ENCODE measurements at places on chromosomes 13 and 19. TPM values are rescaled to one million over a fixed set of nuclear protein-coding genes. Genes with fewer than 3 reads are reported as not detected.
A peak's percentile ranks its signal among the peaks of the same experiment; 100 is the strongest.

UFM1 gene
- 65.9 TPM for total RNA-seq

LMTK3 gene
- total RNA-seq = 4.2 TPM

NLRP5 gene
- not detected for total RNA-seq

SUPT5H gene
- total RNA-seq = 82.0 TPM

PGLYRP1 gene
- not detected for total RNA-seq

LRRC4B gene
- 10.5 TPM for total RNA-seq

ZNF850 gene
- total RNA-seq = 1.6 TPM

IL12RB1 gene
- not detected for total RNA-seq

GRCh38 chr19:12749938-12750521 is 1.6 kb upstream of the BEST2 start:
- no peak for DNase-seq

DNA sequence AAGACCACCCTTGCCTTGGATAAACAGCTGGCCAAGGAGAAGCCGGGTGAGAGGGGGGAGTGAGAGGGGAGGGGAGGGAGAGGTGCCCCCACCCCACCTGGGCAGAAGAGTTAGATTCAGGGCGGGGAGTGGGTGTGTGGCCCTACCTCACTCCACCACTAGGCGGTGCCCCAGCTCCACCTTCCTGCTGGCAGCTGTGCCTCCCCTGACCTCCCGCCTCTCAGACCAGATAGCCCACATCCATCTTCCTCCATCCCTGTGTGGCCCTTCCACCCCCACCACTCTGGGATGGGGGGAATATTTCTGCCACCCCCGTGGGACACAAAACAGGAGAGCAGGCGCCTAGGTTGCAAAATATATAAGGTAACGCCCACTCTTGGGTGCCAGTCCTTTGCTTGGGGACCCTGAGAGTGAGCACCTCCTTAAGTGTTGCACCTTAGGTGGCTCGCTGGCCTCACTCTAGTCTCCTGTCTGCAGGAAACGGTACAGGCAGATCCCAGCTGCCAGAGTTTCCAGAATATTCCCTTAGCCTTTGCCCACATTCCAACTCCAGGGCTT is 13.8 kb upstream of the EHD2 start:
- peak; percentile 61 for DNase-seq

DNA sequence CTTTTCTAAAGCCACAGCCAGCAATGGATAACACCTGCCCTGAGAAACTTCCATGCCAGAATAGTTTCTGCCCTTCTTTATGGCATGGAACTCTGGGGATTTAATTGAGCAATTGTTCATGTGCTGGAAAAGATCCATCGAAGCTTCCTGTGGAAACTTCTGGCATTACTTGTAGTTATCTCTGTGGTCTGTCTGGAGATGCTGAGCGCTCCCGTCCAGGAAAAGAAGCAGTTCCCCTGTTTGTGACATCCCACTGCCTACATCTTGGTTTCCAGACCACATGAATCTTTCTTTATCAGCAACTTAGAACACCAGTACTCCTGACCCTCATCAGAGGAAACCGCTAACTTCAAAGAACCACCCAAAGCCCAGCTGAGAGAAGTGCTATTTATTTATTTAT is 24.6 kb downstream of the FLT1 start:
- DNase-seq = no peak

- DNase-seq = no peak
Measured at GRCh38 chr13:114227528-114227927, 7.2 kb upstream of the CDC16 start.

DNA sequence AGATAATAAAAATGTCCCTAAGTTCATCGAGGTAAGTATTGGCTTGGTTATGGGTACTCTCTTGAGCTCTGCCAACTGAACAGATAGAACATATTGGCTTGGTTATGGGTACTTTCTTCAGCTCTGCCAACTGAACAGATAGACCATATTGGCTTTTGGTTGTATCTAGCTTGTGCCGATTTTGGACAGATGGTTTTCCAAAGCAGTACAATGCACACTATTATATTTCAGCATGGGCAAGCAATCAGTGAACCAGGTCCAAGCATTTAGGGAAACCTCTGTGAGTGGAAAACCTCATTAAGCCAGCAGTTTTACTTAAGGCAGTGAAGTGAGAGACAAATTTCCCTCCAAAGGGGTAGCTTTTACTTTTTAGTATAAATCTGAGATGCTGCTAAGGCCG is 1440.5 kb upstream of the SPRY2 start:
- no peak for DNase-seq

DNA sequence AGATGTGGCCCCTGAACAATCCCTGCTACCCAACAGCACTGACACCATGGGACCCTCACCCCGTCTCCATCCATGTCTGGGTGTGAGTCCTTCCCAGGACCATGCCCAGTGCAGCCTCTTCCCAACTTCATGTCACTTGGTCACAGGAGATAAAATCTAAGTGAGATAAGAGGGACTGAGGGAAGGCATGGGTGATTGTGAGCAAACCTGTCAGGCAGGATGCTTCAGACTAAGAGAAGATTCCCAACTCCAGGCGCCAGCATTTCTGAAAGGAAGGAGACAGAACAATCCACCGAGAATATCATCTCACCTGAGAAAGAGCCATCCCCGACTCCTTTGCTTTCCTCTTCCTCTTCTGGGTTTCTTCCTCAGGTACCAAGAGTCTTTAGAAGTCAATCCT is 7.5 kb downstream of the ZNF320 start:
- no peak for DNase-seq

DNA sequence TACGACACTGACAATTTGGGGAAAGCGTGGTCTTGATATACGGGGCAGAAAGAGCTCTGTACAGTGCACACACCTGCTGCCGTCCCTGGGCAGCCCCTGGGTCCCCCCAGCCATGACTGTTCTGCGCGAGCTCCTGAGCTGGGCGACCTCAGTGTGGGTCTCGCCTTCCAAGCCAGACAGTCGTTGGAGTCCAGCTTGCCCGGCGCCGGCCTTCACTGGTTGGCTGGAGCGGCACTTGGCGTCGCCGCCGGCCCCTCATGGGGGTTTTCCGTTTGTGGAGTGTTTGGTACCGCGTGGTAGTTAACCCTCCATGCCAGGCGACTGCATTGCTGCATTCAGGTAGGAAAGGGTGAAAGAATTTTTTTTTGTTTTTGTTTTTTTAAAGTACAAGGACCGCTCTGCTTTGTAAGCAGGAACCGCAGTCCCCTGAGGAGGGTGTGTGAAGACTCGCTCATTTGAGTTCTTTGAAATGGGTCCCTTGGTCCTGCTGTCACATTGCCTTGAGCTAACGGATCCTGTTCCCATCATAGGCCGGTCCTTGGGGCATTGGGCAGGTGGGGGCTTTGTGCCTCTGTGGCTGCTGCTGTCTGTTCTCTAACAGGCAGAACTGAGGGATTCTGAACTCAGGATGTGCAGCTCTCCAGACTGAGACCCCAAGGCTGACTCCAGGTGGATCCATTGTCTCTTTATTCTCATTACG is 10.8 kb upstream of the RPS15 start:
- no peak for DNase-seq

GRCh38 chr13:108940121-108940520 is 310.7 kb downstream of the MYO16 start:
- no peak for DNase-seq

DNA sequence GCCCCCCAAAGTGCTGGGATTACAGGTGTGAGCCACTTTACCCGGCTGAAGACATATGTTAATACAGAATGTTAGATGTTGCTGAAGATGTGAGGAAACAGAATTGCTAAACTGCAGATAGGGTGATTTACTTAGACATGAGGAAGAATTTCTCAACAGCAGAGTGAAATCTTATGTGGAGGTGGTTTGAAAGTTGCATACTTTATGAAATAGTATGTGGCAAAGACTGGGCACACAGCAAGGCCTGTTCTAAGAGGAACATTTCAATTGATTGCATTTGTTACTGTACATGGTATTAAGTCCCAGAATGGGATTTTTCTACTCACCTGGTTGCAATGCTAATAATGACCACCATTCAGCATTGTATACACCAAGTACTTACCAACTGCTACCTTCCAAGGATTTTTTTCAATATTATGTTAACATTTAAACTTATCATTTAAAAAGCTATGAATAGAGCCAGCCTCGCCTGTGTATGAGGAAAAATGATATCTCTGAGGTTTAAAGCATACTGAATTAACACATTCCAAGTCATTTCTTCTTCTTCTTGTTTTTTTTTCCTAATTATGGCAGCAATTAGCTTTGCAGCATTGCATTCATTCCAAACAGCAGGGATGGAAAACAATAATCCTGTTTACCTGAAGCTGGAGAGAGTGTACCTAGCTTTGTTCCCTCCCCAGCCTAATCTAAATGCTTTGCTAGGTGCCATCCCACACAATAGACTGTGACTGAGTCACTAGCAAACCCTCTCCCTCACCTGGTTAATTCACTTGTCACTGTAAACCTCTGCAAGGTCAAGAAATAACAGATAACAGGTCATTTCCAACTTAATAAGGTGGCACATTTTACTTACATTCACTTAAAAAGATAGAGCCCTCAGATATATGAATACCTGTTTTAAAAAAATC is 19.4 kb upstream of the KLF5 start:
- no peak for DNase-seq

DNA sequence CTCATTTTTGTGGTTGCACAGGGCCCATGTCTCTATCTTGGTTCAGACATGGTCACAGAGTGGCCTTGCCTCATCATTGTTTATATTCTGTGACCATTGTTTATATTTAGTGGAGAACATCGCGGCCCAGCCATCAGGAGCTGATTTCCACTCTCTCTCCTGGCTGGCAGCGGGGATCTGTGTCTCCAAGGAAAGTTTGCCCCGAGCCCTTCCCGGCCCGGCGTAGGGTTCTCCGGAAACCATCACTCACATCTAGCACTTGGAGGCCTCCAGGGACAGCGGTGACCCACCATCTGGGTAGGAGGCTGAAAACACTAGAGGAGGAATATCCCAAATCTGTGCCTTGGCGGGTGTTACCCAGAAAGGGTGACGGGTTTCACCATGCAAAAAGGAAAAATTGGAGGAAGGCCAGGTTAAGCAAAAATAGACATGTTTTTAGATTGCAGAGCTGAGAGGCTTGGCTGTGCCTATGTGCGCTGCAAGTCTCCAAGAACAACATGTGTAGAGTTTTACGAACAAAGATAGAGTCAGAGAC is 726 bp upstream of the ZNF358 start:
- DNase-seq = no peak

DNA sequence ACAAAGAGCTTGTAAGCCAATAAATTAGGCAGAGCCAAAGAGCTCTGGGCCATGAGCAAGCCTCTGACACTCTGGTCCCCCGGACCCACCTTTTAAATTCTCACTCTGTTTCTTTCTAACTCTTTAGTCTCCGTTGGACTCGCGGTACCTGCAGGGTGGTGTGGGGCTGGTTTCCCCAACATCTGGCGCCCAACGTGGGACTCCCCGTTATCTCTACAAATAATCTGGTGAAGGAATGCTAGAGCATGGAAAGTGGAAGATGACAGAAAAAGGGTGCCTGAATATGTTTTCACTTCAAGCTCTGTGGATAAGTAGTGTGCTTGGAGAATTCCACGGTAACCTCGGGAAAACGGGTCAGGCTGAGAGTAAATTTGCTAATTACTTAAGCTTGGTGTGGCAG is 36.5 kb upstream of the CYP2B6 start:
- DNase-seq = no peak

DNA sequence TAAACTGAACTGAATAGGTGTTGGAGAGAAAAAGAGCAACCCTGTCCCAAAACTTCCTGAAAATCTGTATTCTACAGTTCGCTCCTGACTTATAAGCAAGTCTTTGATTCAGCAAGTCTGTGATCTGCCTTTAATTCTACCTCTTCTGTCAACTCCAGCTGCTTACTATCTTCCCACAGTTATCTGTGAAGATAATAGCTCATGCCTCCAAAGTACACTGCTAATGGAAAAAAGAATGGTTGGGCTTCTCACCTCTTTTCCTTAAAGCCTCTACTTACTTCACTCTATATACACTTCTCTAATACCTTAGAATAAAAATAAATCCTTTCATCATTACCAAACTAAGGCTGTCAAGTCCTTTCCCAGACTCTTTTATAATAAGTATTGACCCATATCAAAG is 391.5 kb upstream of the MIR17HG start:
- no peak for DNase-seq

DNA sequence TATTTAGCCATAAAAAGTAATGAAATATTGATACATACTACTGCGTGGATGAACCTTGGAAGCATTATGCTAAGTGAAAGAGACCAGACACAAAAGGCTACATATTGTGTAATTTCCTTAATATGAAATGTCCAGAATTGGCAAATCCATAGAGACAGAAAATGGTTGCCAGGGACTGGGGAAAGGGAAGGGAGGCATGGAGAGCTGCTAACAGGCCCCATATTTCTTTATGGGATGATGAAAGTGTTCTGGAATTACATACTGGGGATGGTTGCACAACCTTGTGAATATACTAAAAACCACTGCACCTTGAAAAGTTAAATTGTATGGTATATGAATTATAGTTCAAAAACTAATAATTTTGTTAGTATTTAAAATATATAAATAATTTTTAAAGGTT is 3.6 kb downstream of the IFT88 start:
- no peak for DNase-seq

DNA sequence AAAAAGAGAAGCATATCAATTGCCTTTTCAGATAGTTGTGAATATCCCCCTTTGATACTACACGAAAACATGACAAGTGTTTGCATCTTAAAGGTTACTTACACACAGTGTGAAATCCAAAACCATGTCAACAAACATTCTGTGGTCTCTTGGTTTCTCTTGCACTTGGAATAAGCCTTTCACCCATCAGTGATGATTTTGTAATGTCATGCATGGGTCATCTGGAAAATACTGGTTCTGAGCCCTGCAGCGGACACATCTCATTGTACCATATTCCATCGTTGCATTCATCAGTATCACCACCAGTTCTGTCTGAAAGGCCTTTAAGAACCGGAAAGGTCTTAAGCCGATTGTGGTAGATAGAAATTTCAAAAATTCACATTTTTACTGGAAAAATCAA is 65.4 kb upstream of the SOX1 start:
- DNase-seq = no peak

- DNase-seq = peak; percentile 80
Measured at GRCh38 chr19:10292206-10292788, 2.5 kb downstream of the ICAM5 start.

- DNase-seq = no peak
Measured at GRCh38 chr19:1136621-1137317, 33.0 kb downstream of the GPX4 start.

DNA sequence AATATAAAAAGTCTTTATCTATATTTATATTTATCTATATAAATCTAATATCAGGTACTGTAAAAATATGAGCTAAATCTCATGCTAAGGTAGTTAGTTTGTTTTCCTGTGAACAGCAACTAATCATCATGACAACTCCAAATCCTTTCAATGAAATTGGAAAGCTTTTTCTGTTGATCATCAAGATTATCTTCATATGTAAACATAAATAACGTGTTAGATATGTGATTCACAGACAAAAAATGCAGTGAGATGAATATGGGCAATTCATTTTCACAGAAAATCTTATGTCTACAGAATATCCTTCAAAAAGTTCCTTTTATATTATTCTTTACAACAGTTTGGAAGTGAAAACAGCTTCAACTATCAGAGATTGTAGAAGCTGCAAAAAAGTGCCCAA is 41.7 kb upstream of the EEF1AKMT1 start:
- no peak for DNase-seq

All from body of pancreas (tissue), 4 donors.